ENCODE measurements at places on chromosomes 2 and 18.

GRCh38 chr2:216002101-216002678 is 11.2 kb downstream of the MREG start:
- DNase-seq: no peak

DNA sequence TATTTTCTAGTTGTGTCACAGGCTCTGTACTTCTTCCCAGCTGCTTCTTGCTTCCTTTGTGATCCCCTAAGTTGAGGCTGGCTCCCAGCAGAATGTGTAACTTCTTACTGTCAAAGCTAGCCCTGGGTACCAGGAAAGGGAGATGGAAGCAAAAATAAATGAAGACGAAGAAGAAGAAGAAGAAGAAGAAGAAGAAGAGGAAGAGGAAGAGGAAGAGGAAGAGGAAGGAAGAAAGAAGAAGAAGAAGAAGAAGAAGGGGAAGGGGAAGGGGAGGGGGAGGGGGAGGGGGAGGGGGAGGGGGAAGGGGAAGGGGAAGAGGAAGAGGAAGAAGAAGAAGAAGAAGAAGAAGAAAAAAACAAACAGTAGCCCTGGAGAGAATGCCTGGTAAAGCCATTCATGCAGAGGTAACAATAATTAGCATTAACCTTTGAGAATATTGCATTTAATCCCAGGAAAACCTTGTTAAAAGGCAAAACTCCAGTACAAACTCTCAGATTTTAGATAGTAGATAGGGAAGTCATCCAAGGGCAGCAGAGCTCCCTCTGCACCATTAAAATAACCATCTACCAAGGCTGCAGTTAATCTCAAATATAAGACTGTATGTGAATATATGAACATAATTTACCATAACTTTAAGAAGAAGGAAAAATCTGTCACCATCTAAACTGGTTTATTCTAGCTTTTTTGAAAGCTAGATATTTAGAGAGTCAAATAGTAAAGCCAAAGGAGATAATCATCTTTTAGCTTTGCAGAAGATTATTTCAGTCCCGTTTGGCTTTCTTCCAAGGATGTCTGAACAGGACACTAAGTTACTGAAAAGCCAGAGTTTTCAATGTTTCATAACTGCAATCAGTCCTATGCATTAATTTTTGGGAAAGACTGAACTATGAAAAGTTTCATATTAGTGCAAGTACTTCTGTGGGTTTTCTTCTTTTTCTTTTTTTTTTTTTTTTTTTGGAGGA is 44.3 kb upstream of the FBXO11 start:
- DNase-seq: no peak

DNA sequence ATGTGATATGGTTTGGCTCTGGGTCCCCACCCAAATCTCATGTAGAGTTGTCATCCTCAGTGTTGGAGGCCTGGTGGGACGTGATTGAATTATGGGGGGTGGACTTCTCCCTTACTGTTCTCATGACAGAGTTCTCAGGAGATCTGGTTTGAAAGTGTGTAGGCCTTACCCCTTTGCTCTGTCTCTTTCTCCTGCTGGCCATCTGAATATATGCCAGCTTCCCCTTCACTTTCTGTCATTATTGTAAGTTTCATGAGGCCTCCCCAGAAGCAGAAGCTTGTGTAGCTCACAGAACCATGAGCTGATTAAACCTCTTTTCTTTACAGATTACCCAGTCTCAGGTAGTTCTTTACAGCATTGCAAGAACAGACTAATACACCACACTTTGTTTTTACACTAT is 222.3 kb downstream of the DOK6 start:
- no peak for DNase-seq

GRCh38 chr2:2743164-2743571 is 412.1 kb upstream of the MYT1L start:
- DNase-seq: no peak

GRCh38 chr18:59061914-59062642 is 77.6 kb upstream of the SEC11C start:
- no peak for DNase-seq

- DNase-seq: no peak
These were observed 5.9 kb downstream of the SLC9A4 start for GRCh38 chr2:102478686-102479470.

- DNase-seq: no peak
These were observed 112.1 kb downstream of the MCFD2 start for GRCh38 chr2:46803547-46803878.

- DNase-seq: no peak
These were observed 322.8 kb downstream of the LRRTM4 start for GRCh38 chr2:77199411-77199810.

GRCh38 chr2:209146682-209147320 is 277.0 kb upstream of the MAP2 start:
- DNase-seq: no peak

- DNase-seq: no peak
These were observed 135.5 kb downstream of the TMEFF2 start for GRCh38 chr2:192059266-192059665.

GRCh38 chr2:96529376-96530143 is 7.0 kb upstream of the ARID5A start:
- no peak for DNase-seq

- DNase-seq: no peak
These were observed 8.1 kb downstream of the LRP2 start for GRCh38 chr2:169354244-169354643.

GRCh38 chr2:218970894-218971293 is 11.4 kb downstream of the CDK5R2 start:
- DNase-seq: no peak

- no peak for DNase-seq
These were observed 740.4 kb downstream of the DSC3 start for GRCh38 chr18:30302181-30302580.

GRCh38 chr2:159468257-159468656 is 148.1 kb downstream of the BAZ2B start:
- DNase-seq: no peak

DNA sequence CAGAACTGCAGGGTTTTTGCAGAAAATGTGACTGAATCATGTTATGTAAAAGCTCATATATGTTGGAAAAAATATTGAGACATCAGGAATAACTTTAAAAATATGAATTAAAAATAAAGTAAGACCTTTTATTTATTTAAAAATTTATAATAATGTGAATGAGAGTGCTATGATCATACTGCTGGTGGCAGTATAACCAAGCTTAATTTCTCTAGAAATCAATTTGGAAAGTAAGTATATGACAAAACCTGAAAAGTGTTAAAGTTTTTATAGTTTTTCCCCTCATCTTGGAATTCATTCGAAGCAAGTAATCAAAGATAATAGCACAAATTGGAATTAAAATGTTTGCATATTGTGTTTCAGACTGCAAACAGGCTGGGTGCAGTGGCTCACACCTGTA is 7.5 kb downstream of the SLC39A10 start:
- DNase-seq: no peak

- no peak for DNase-seq
These were observed 35.3 kb downstream of the ADCYAP1 start for GRCh38 chr18:939958-940357.

DNA sequence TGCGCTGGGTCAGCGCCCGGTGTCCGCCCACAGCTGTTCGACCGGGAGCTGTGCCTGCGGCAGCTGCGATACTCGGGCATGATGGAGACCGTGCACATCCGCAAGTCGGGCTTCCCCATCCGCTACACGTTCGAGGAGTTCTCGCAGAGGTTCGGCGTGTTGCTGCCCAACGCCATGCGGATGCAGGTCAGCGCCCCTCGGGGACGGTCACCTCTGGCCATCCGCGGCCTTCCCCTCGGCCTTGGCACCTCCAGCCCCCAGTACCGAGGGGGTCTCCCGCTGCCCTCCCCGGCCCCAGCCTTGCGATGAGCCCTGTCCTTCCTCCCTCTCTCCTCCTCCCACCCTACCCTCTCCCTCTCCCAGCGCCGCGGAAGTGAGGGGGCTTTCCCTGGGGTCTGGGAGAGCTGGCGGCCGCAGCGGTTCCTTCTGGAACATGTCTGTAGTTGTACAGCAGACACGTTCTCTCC is 53.2 kb upstream of the GPR17 start:
- DNase-seq: no peak

DNA sequence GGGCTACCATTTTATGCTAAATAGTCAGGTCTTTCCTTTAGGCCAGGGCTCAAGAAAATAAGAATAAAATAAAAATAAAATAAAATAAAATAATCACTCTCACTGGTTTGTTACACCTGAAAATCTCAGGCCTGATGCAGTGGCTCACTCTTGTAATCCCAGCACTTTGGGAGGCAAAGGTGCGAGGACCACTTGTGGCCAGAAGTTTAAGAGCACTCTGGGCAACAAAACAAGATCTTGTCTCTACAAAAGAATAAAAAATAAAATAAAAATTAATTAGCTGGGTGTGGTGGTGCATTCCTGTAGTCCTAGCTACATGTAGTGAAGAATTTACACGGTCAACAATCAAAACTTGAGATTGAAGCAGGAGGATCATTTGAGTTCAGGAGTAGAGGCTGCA is 159.4 kb downstream of the NRXN1 start:
- DNase-seq: no peak

GRCh38 chr2:160720098-160720497 is 226.5 kb upstream of the RBMS1 start:
- no peak for DNase-seq

GRCh38 chr2:11581797-11582611 is 48.2 kb downstream of the GREB1 start:
- no peak for DNase-seq

- DNase-seq: no peak
These were observed 110.0 kb downstream of the NEB start for GRCh38 chr2:151624271-151624670.

GRCh38 chr18:24475926-24476589 is 15.6 kb downstream of the HRH4 start:
- no peak for DNase-seq

GRCh38 chr2:104777721-104778120 is 76.2 kb upstream of the POU3F3 start:
- no peak for DNase-seq
